ENCODE measurements at places on chromosomes 5 and 9.

- no peaks in the 10 kb centered on the region for H3K27me3 ChIP-seq
- H3K27ac ChIP-seq = no peak overlapping the region
- peaks cover 3% of the 10 kb centered on the region for H3K4me1 ChIP-seq
- DNase-seq = no peak
- H3K4me3 ChIP-seq = no peak overlapping the region
Observed at GRCh38 chr5:156971848-156972525, 9.0 kb upstream of the TIMD4 start.

- peak overlapping the region; percentile 90 for H3K27ac ChIP-seq
- peaks cover 34% of the 10 kb centered on the region for H3K4me1 ChIP-seq
- H3K36me3 ChIP-seq = peaks cover 12% of the 10 kb centered on the region
- no peaks in the 10 kb centered on the region for H3K27me3 ChIP-seq
- peak overlapping the region; percentile 72 for H3K4me3 ChIP-seq
Observed at GRCh38 chr5:54611290-54611951, 93.9 kb downstream of the SNX18 start.

DNA sequence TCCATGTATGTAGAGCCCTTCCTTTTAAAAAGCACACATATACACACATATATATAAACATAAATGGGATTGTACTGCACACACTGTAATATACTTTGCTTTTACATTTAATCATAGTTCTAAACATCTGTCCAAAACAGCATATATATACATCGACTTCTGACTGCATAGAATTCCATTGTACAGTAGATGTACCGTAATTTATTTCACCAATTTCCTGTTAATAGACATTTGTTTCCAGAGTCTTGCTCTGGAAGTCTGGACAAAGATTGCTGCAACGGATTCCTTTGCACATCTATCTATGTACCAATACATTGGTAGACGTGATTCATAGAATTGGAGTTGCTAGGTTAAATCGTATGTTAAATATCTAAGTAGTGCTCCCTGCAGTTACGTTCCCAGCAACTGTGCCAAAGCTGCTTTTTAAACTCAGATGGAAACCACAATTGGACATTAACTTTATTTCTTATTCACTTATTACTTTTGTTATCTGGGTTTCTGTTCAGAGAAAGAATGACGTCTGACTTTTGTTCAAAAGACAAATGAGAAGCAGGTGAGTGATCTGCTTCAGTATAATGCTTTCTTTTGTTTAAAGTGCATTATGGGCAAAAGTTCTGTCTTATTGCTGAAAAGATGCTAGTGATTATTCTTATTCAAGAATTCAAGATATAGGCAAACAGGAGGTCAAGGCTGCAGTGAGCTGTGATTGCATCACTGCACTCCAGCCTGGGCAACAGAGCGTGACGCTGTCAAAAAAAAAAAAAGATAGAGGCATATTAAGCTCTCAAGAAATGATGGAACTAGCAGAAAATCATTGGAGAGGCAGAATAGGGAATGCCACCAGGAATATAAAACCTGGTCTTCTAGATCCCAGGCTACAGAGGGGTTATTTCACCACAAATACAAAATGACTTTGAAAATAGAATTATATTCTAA, 138.2 kb downstream of the FGF1 start:
- no peak overlapping the region for H3K27ac ChIP-seq
- no peaks in the 10 kb centered on the region for H3K36me3 ChIP-seq
- H3K27me3 ChIP-seq = peaks cover 36% of the 10 kb centered on the region
- no peak overlapping the region for H3K4me3 ChIP-seq
- DNase-seq = no peak
- H3K4me1 ChIP-seq = no peaks in the 10 kb centered on the region

- H3K4me1 ChIP-seq = peaks cover 6% of the 10 kb centered on the region
- H3K27me3 ChIP-seq = peaks cover 14% of the 10 kb centered on the region
- H3K27ac ChIP-seq = no peak overlapping the region
- peak overlapping the region; percentile 6 for H3K4me3 ChIP-seq
- DNase-seq = peak; percentile 5
Observed at GRCh38 chr9:134243778-134244467, 79.6 kb upstream of the RNU6ATAC start.

GRCh38 chr9:77163884-77164283, 13.4 kb upstream of the VPS13A start:
- peaks cover 12% of the 10 kb centered on the region for H3K27me3 ChIP-seq
- H3K4me1 ChIP-seq = no peaks in the 10 kb centered on the region
- DNase-seq = no peak
- no peak overlapping the region for H3K27ac ChIP-seq

DNA sequence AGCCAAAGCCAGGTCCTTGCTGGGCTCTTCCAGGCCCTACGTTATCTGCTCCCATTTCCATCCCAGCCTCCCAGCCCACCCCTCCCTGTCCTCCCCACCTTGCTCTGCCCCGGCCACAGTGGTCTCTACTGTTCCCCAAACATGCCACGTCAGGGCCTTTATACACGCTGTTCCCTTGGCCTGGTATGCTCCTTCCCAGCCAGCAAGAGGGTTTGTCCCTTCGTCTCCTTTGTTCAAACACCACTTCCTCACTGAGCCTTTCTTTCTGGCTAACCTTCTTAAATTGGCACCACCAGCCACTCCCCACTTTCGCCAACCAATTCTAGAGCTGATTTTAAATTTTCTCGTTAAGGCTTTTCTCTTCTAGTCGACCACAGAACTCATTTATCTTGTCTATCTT, 9.8 kb downstream of the SH2D3C start:
- no peaks in the 10 kb centered on the region for H3K27me3 ChIP-seq
- peaks cover 58% of the 10 kb centered on the region for H3K4me1 ChIP-seq
- peak overlapping the region; percentile 59 for H3K4me3 ChIP-seq
- H3K36me3 ChIP-seq = peaks cover 76% of the 10 kb centered on the region
- peak overlapping the region; percentile 78 for H3K27ac ChIP-seq

DNA sequence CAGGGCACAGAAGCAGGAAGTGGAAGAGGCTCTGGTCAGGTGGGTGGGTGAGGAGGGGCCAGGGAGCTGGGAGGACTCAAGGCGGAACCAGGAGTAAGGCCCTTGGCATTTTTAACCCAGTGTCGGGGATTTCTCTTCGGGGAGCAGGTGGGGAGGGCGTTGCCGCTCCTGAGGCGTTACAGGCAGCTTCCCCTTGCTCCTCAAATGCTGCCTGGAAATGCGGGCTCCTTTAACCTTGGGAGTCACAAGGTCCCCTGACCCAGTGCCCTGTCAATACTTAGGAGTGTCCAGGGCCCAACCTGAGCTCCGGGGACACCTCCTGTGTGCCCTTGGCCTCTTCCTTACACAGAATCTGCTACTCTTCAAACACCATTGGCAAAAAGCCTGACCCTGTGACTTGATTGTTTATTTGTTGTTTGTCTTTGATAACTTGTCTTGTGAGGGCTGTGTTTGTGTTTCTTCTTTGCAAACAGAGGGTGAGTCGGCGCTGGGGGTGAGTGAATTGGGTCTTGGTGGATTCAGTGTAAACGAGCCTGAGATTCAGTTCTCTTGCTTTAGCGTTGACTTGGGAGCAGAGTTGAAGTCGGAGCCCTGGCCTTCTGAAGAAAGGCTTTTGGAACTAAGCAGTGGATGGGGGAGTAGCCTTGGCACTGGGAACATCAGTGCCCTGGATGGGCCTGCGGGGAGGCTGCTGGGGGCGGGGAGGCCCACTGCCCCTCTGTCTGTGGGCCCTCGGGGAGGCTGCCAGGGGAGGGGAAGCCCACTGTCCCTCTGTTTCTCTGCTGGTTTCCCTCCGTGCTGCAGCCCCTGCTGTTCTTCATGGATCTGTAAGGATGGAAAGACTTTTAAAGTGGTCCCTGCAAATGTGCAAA, 300.7 kb upstream of the IRX4 start:
- no peaks in the 10 kb centered on the region for H3K4me1 ChIP-seq
- DNase-seq = no peak
- H3K36me3 ChIP-seq = no peaks in the 10 kb centered on the region
- no peak overlapping the region for H3K4me3 ChIP-seq
- no peak overlapping the region for H3K27ac ChIP-seq

DNA sequence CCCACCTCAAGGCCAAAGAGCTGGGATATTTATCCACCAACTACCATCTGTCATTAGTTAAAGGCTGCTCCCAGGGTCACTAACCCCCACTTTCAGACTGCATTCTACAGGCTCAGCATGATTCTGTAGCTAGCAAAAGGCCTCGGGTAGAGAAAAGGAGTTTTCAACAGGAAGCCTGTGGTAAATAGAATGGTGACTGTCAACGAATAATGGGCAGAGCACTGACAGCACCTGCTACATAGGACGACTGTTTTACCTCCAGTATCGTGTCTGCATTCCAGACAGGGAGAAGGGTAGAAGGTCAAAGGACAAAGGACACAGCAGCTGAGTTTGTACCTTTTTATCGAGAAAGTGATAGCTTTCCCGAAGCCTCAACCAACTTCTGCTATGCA, 20.3 kb downstream of the MFAP3 start:
- no peak for DNase-seq
- H3K4me1 ChIP-seq = peaks cover 14% of the 10 kb centered on the region
- no peaks in the 10 kb centered on the region for H3K27me3 ChIP-seq
- peaks cover 10% of the 10 kb centered on the region for H3K36me3 ChIP-seq
- peak overlapping the region; percentile 0 for H3K4me3 ChIP-seq

GRCh38 chr5:24222876-24223275, 421.9 kb downstream of the CDH10 start:
- H3K27ac ChIP-seq = no peak overlapping the region
- no peaks in the 10 kb centered on the region for H3K4me1 ChIP-seq
- no peak for DNase-seq
- no peaks in the 10 kb centered on the region for H3K36me3 ChIP-seq
- H3K4me3 ChIP-seq = no peak overlapping the region

GRCh38 chr5:116517488-116517887, 57.1 kb downstream of the SEMA6A start:
- no peak overlapping the region for H3K27ac ChIP-seq
- H3K36me3 ChIP-seq = no peaks in the 10 kb centered on the region
- H3K27me3 ChIP-seq = no peaks in the 10 kb centered on the region
- H3K4me1 ChIP-seq = no peaks in the 10 kb centered on the region
- DNase-seq = no peak
- H3K4me3 ChIP-seq = no peak overlapping the region

DNA sequence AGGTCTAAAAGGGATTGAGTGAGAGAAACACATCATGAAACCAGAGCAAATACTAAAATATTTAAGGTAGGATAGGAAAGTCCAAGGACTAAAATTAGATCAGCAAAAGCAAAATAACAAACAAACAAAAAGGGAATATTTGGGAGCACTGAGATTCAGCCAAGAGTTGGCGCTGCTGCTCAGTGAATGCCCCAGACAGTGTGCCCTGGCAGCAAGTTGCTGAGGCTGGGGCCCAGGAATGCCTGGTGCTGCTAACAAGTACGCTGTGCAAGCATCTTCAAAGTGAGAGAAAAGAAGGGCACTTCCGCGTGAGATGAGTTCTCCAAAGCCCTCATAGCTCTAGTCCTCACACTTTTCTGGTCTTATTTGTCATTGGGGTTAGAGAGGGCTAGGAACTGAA, 603.3 kb downstream of the EFNA5 start:
- no peaks in the 10 kb centered on the region for H3K36me3 ChIP-seq
- H3K27ac ChIP-seq = no peak overlapping the region
- H3K4me1 ChIP-seq = no peaks in the 10 kb centered on the region
- DNase-seq = no peak
- H3K4me3 ChIP-seq = no peak overlapping the region

GRCh38 chr9:89433826-89434225, 64.1 kb downstream of the SEMA4D start:
- no peaks in the 10 kb centered on the region for H3K27me3 ChIP-seq
- peaks cover 67% of the 10 kb centered on the region for H3K4me1 ChIP-seq
- no peak overlapping the region for H3K27ac ChIP-seq
- no peak overlapping the region for H3K4me3 ChIP-seq

GRCh38 chr5:77842243-77842642, 66.1 kb upstream of the TBCA start:
- H3K36me3 ChIP-seq = no peaks in the 10 kb centered on the region
- H3K27me3 ChIP-seq = peaks cover 72% of the 10 kb centered on the region
- no peak overlapping the region for H3K4me3 ChIP-seq
- H3K4me1 ChIP-seq = peaks cover 7% of the 10 kb centered on the region
- no peak overlapping the region for H3K27ac ChIP-seq
- no peak for DNase-seq

DNA sequence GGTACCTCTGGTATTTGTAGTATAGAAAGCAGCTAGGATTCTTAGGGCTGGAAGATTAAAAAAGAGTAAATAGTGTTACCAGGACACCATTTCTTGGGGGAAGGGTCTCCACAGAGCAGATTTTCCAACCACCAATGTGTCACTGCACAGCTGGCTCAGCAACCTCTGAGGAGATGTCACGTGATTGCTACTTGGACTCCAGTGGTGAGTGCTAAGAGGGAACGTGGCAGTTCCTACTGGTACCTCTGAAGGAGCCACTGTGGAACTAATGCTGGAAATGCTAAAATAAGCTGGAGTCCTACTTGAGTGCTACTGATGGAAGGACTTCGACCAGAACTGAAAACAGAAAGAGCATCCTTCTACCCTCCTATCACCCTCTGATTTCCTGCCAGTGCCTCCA, 36.1 kb upstream of the SPDL1 start:
- no peaks in the 10 kb centered on the region for H3K4me1 ChIP-seq
- no peak overlapping the region for H3K27ac ChIP-seq
- peaks cover 47% of the 10 kb centered on the region for H3K27me3 ChIP-seq
- DNase-seq = no peak
- H3K36me3 ChIP-seq = no peaks in the 10 kb centered on the region

GRCh38 chr9:1639166-1639565, 376.0 kb upstream of the SMARCA2 start:
- H3K4me3 ChIP-seq = no peak overlapping the region
- no peaks in the 10 kb centered on the region for H3K4me1 ChIP-seq
- H3K27me3 ChIP-seq = no peaks in the 10 kb centered on the region
- no peaks in the 10 kb centered on the region for H3K36me3 ChIP-seq

DNA sequence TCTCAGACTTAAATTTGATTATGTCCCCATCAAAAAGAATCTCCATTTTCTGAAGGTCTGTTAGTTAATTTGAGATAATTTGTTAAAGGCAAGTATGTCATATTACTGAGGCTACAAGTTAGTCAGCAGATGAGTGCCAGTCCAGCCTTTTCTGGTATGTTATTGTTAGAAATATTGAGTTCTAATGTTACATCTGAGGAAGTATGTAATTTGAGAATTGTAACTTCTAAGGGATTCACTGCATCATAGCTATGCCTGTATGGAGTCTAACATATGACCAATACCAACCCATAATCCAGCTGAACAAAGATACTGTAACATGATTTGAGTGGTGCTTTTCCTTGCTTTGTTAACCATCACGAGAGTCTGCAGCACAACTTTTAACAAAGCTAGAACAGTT, 13.9 kb downstream of the SLC23A1 start:
- no peak overlapping the region for H3K4me3 ChIP-seq
- no peaks in the 10 kb centered on the region for H3K27me3 ChIP-seq
- H3K4me1 ChIP-seq = peaks cover 10% of the 10 kb centered on the region
- no peak overlapping the region for H3K27ac ChIP-seq

- H3K36me3 ChIP-seq = peaks cover 45% of the 10 kb centered on the region
- no peak overlapping the region for H3K4me3 ChIP-seq
- no peaks in the 10 kb centered on the region for H3K27me3 ChIP-seq
- no peak overlapping the region for H3K27ac ChIP-seq
- DNase-seq = no peak
- H3K4me1 ChIP-seq = peaks cover 4% of the 10 kb centered on the region
Observed at GRCh38 chr9:131167146-131167692, 41.8 kb downstream of the NUP214 start.

DNA sequence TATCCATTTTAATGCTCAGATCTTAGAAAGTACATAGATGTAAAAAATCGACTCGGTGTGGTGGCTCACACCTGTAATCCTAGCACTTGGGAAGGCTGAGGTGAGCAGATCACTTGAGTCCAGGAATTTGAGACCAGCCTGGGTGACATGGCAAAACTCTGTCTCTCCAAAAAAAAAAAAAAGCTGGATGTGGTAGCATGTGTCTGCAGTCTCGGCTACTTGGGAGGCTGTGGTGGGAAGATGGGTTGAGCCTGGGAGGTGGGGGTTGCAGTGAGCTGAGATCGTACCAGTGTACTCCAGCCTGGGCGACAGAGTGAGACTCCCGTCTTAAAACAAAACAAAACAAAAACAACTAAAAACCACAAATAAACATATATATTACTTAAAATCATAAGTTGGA, 61.4 kb downstream of the RASA1 start:
- no peaks in the 10 kb centered on the region for H3K27me3 ChIP-seq
- DNase-seq = no peak
- no peak overlapping the region for H3K27ac ChIP-seq
- H3K4me3 ChIP-seq = no peak overlapping the region
